ENCODE measurements at places on chromosomes 12 and 14. TPM values are rescaled to one million over a fixed set of nuclear protein-coding genes. Genes with fewer than 3 reads are reported as not detected.

- no peaks in the 10 kb centered on the region for H3K36me3 ChIP-seq
- H3K27ac ChIP-seq = no peak overlapping the region
- peak overlapping the region; percentile 58 for H3K4me3 ChIP-seq
- no peaks in the 10 kb centered on the region for H3K4me1 ChIP-seq
- H3K27me3 ChIP-seq = no peaks in the 10 kb centered on the region
- DNase-seq = no peak
Observed at GRCh38 chr12:10154145-10154496, 17.8 kb downstream of the OLR1 start.

DNA sequence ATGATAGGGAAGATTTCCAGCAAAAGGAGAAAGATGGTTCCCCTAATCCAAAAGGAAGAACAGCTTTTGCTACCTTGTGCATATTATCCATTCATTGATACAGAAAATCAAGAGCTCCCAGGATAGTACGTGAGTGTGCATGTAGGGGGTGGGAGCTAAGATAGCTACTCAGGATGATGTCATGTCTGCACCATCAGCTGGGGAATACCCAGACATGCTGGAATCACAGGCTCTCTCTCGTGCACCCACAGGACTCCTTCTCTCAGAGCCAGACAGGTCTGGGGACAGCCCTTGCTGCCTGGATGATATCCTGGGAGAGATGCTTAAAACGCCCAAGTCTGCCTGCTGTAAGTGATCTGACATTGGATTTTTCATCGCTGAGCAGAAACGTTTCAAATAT is 38.9 kb downstream of the FOXN3 start:
- no peaks in the 10 kb centered on the region for H3K27me3 ChIP-seq
- no peak overlapping the region for H3K4me3 ChIP-seq
- H3K4me1 ChIP-seq = no peaks in the 10 kb centered on the region
- no peaks in the 10 kb centered on the region for H3K36me3 ChIP-seq
- no peak for DNase-seq

DNA sequence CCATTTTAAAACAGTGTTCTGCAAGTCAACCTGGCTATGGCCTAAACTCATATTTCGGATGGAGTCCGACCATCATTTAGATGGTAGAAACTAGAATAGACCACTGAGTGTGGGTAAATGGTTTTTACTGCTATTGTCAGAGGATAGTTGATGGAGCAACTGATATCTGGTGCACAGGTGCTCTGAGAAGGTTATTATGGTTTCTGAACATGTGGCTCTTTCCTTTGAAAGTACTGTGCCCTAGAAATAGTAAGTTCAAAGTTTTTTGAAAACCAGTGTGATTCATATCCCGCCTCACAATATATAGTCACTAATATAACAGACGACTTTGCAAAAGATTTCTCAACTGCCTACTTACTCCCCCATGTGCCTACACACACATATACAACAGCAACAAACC is 64.4 kb upstream of the BTG1 start:
- no peak overlapping the region for H3K27ac ChIP-seq
- no peak overlapping the region for H3K4me3 ChIP-seq
- H3K36me3 ChIP-seq = no peaks in the 10 kb centered on the region
- DNase-seq = no peak

- no peak for DNase-seq
- no peaks in the 10 kb centered on the region for H3K27me3 ChIP-seq
- no peak overlapping the region for H3K27ac ChIP-seq
- no peaks in the 10 kb centered on the region for H3K36me3 ChIP-seq
Observed at GRCh38 chr12:87280893-87281292, 748.3 kb downstream of the C12orf50 start.

GRCh38 chr12:104694161-104694560 is 237.4 kb downstream of the CHST11 start:
- no peaks in the 10 kb centered on the region for H3K27me3 ChIP-seq
- H3K27ac ChIP-seq = no peak overlapping the region
- DNase-seq = no peak

CDCA3 gene
- polyA plus RNA-seq = 1.3 TPM

MFAP5 gene
- polyA plus RNA-seq = not detected

GNB3 gene
- 0.12 TPM for polyA plus RNA-seq

All from liver (tissue), 10 donors.